ENCODE measurements at places on chromosomes 5 and 9. TPM values are rescaled to one million over a fixed set of nuclear protein-coding genes. Genes with fewer than 3 reads are reported as not detected.

The DNAJC21 gene
- 39.3 TPM for total RNA-seq

The FAT2 gene
- not detected for total RNA-seq

- no peak for DNase-seq
Observed at GRCh38 chr5:172380987-172381643, 73.2 kb downstream of the SH3PXD2B start.

DNA sequence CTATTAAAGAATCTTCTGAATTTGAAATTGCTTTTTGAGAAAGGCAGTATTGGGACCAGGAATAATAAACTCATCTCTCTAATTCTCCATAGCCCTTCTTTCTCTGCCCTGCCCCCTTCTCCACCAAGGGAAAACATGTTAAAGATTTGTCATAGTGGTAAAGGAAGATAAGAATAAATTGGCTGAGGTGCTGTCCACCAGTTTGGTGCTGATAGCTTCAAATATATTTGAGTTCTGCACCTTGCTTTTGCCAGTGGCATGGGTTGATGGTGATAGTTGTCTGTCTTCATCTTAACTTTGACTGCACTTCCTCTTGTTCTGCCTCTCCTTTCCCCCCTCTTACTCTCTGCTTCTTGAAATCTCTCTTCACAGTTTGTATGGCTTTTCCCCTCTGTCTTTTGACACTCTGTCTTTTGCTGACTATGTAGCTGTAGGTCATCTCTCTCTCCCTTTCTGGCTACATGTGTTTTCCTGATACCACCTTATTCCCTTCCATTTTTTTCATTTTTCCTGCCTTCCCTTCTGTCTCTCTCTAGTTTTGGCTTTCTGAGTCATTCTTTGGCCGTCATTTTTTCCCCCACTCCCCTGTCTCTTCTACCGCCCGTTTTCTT lies 56.6 kb downstream of the NDUFS4 start:
- no peak for DNase-seq

- no peak for DNase-seq
Observed at GRCh38 chr9:26565118-26565517, 327.5 kb downstream of the CAAP1 start.
